ENCODE measurements at places on chromosomes 11 and 22.

DNA sequence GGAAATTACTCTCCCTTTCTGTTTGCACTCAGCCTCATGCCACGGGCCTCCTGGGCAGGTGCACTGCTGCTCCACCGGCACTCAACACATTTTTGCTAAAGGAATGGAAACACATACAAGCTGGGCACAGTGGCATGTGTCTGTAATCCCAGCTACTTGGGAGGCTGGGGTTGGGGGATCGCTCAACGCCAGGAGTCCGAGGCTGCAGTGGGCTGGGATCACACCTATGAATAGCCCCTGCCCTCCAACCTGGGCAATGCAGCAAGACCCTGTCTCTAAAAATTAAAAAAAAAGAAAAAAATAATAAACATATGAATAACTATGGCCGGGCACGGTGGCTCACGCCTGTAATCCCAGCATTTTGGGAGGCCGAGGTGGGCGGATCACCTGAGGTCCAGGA lies 30.6 kb downstream of the RRP7A start:
- DNase-seq: no peak

DNA sequence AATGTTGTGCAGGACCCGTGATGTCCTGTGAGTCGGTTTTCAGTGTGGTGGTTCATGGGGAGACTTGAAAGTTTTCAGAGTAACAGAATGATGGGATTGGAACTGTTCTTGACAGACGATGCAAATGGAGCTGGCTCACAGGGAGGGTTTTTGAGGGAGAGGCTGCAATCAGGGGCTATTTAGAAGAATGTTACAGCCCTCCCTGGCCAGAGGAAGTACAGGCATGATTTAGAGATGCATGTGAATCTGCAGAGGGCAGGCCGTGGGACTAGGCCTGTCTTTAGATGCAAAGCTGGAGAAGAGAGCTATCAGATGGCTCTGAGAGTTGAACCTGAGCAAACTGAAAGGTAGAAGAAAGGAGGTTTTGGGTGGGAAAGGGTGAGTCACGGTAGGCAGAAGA lies 74.6 kb upstream of the YWHAH start:
- DNase-seq: no peak

DNA sequence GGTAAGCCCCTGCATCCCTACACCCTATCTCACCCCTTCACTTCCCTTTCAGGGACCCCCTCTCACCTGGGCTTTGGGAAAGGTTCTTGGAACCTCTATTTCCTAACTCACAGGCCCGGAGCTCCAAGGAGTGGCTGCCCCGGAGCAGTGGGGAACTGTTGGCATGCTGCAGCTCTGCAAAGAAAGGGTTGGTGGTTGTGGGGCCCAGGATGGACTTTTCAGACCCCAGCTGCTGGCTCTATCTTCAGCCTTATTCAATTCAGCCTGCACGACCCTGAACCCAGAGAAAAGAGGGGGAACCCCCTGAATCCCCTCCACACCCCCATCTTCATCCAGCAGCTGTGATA lies 10.0 kb downstream of the ROBO4 start:
- no peak for DNase-seq

DNA sequence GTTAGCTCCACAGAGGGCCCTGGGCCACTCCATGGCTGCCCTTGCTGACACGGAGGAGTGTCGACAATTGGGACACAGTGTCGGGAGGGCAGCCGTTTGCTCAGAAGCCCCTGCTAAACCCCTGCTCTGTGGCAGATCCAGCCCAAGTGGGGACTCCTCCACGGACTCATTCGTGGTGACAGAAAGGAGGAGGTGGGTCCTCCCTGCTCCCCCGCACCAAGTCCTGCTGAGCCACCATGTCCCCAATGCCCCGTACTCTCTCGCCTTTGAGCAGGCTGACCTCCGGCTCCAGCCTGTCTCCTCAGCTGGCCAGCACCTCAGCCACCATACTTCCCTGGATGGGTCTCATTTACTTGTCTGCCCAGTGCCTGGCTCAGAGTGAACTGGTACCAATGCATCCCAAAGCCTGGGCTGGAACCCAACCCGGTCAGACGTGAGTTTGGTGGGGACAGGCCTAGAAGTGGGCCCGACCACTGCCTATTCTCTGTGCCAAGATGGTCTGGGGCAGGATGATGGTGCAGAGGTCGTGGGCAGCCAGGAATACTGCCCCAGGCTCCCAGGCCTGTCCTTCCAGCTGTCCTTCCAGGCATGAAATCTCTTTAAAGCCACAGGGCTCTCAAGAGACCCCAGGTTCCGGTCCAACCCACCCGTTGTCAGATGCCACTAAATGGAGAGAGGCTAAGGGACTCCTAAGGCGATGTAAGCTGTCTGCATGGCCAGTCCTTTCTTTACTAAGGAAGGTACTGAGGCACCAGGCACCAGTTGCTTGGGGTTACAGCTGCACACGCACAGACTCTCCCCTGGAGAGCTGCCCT lies 4.3 kb downstream of the CBX6 start:
- no peak for DNase-seq

DNA sequence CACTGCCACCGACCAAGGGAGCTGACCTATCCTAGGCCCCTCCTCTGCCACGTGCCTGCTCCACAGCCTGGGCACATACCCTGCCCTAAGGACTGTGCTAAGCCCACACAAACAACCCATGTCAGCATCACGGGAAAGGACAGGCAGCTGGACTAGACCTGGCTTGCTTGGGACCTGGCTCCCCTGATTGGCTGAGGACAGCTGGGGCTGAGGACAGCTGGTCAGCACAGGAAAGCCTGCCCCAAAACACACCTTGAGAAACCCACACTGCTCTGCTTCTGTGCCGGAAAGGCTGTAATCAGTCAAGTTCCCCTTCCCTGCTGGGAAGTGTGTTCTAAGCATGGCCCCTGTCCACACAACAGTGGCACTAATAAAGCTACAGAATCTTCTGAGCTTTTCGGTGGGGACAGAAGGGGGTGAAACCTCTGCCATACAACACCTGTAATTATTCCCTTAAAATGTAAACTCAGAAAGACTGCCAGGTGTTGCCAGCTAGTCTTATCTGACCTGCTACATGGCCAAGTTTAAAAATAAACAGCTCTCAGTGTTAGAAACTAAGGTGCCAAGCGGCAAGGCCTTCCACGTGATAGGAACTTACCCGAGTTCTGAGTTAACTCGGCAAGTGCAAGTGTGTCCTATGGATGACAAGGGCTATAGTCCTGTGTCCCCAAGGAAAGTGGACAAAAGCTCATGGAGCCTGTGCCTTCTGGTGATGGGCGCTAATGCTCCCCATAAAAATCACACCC lies 35.7 kb upstream of the ARFGAP3 start:
- no peak for DNase-seq

GRCh38 chr11:85094795-85095194 lies 532.3 kb downstream of the DLG2 start:
- DNase-seq: no peak

DNA sequence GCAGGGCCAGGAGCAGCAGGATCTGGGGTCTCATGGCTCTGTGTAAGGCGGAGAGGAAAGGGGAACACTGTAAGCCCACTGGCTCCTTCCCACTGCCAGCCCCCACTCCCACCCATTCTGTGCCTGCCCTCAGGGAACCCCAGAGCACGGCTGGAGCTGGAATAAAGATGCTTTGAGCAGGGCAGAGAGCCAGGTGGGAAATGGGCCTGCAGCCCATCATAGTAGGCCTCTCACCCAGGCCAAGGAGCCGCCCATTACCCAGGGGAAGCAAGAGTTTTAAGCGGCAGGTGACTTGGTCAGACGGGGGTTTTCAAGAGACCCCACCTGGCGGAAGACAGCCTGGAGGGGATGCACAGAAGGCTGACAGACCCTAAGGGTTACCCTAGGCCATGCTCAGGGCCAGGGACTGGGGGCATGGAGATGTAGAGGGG lies 4.6 kb downstream of the LRRC32 start:
- no peak for DNase-seq

DNA sequence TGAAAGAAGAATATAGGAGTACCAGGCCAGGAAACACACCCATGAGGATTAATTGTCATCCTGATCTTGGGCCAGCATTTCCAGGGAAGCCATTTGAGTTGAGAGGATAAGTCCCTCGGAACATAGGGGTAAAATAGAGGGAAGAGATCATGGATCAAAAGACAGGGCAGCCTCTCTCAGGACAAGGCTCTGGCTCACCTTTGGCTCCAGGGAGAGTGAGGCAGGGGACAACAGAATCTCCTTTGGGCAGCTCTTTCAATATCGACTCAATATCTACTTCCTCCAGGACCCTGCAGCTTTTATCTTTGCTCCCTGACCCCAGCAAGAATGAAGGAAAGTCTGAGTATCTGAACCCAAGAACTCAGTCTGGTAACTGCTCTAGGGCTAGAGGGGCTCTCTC lies at the start of gene OR2AG1:
TSS of gene OR2AG1 (plus strand) at position 301 of the 400 bp plus-strand sequence. CDS start 2,018 bp downstream, outside the sequence.
- no peak for DNase-seq

DNA sequence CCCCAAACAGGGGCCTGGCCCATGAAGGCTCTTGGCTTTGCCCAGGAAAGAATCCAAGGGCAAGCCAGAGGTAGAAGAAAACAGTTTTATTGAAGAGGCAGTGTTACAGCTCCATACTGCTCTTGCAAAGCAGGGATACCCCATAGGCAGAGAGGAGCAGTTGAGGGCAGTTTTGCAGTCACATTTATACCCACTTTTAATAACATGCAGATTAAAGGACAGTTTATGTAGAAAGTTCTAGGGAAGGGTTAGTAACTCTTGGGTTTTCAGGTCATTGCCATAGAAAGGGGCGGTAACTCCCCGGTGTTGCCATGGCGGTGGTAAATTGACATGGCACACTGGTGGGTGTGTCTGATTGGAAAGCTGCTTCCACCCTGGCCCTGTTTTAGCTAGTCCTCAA lies 80.5 kb upstream of the GNAZ start:
- no peak for DNase-seq

DNA sequence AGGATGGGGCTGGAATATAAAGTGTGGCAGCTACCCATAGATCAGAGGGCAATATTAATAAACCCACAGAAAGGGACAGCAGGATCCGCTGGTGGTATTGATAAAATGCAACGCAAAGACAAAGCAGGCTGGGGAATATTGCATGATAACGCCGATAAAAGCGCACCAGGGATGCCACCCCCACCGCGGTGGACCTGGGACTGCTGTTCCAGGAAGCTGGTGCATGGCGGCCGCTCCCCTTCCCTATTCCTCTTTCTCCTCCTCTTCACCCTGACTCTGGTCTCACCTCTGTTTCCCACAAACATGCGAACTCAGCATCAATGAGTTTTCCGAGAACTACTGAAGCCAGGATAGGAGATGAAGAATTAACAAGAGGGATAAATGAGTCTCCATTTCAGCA lies 20.2 kb downstream of the SPATA19 start:
- no peak for DNase-seq

DNA sequence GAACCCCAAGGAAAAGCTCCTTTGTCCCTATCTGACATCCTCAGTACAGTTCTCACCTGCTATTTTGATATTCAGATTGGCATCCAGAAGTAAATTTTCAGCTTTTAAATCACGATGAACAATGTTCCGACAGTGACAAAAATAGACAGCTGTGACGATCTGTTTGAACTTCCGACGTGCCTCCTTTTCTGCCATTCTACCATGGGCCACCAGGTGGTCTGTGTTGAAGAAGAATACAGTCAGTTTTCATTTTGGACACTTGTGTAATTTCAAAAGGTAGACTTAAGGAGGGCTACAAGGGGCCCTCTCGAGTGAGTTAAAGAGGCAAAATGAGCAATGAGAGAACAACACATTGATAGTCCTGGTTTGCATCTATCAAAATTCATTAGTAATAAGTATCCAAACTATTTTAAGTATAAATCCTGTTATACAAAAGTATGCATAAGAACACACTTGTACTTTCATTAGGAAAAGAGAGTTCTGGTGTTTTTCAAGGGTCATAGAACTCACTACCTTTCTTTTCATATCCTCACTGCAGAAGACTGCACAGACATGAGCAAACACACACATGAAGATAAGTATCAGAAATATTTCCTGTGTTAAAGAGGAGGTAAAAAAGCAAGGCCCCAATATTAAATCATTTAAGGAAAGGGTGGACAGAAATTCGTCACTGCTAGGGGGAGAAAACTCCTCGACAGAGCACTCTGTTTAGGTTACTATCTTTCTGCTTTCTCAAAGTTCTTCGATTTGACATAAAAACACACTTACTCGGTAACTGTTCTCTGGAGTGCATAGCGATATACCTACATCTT lies 89.9 kb upstream of the APOA1 start:
- DNase-seq: no peak

- DNase-seq: peak; percentile 29
Measured at GRCh38 chr22:31291481-31292235, 630 bp downstream of the PIK3IP1 start.

GRCh38 chr11:134223121-134223520 lies 646 bp downstream of the NCAPD3 start:
- no peak for DNase-seq

- DNase-seq: no peak
Measured at GRCh38 chr11:1573077-1573902, 1.2 kb upstream of the DUSP8 start.

- DNase-seq: no peak
Measured at GRCh38 chr11:84069048-84069447, 782.9 kb upstream of the CCDC90B start.

- DNase-seq: no peak
Measured at GRCh38 chr22:32528316-32528715, 53.7 kb downstream of the FBXO7 start.

DNA sequence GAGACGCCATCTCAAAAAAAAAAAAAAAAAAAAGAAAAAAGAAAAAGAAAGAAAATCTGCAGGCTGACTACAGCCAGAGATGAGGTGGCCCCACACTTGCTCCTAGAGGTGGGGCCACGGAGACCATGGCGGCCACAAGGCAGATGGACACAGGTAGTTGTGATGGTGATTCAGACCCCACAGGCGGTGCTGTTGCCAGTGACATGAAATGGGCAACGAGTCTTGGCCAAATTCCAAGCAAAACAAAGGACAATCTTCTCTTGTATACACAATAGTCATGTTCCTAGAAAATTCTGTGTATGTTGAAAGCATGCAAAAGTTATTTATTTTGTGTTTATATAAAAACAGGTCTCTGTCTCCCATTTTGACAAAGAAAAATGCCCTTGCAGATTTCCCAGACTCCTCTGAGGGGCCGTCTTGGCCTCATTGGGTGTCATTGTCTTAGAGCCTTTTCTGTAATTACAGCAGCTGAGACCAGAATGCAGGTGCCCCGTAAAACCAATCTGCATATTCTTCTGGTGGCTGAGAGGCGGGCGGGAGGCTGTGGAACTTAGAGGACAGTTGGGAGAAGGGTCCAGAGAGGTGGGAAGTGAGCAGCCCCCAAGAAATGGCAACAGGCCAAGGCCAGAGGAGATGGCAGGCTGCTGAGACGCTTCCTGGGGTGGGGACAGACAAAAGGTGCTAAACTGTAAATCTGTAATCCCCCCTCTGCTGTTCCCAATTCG lies 22.5 kb upstream of the DAGLA start:
- DNase-seq: no peak

DNA sequence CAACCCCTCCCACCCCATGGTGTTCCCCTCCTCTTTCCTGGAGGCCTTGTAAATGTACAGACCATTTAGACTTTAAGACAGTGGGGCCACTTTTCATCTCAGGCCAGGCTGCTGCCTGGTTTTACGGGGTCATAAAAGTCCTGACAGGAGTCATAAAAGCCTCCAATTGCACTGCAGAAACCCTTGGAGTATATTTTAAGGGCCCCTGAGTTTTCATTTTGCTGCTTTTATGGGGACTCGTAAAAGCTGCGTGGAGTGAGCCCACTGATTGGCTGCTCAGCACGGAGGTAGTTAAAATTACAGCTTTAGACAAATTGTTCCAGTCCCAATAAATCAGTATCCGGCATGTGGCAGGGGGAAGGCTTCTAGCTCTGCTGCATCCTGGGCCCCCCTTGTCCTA lies 627.6 kb downstream of the NTM start:
- no peak for DNase-seq

- DNase-seq: no peak
Measured at GRCh38 chr22:42996646-42997365, 18.1 kb downstream of the PACSIN2 start.

GRCh38 chr11:118111019-118111743 lies 24.4 kb upstream of the SMIM35 start:
- no peak for DNase-seq
